Panc1 (cell line): ENCODE measurements at places on chromosomes 3 and 15. TPM values are rescaled to one million over a fixed set of nuclear protein-coding genes. Genes with fewer than 3 reads are reported as not detected.

Gene MESP1
- total RNA-seq = 6.4 TPM

Gene CKMT1B
- total RNA-seq = 2.4 TPM

Gene GHSR
- total RNA-seq = not detected

Gene GASK1A
- not detected for total RNA-seq

Gene MKRN2OS
- total RNA-seq = not detected
